ENCODE measurements at places on chromosomes 5 and 9.
A peak's percentile ranks its signal among the peaks of the same experiment; 100 is the strongest.

DNA sequence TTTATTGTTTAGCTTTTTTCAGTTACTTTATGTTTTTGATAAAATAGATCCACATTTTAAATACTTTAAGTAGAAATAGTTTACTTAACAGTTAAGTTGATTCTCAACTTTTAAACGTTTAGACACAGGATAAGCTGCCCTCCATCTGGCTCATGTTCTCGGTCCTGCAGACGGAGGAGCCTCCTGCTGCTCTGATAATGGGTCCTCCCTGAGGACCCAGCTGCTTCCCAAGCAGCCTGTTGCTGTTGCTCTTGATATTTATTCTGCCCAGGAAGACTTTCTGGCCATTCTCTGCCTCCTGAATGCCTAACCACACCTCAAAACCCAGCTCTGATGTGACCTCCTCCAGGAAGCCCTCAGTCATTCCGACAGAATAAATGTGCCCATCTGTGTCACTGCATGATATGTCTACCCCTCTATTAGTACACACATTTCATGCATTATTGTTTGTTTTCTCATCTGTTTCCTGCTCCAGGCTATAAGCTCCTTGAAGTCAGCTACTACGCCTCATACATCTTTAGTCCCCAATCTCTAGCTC lies 267.2 kb upstream of the MSX2 start:
- peak; percentile 51 for DNase-seq

DNA sequence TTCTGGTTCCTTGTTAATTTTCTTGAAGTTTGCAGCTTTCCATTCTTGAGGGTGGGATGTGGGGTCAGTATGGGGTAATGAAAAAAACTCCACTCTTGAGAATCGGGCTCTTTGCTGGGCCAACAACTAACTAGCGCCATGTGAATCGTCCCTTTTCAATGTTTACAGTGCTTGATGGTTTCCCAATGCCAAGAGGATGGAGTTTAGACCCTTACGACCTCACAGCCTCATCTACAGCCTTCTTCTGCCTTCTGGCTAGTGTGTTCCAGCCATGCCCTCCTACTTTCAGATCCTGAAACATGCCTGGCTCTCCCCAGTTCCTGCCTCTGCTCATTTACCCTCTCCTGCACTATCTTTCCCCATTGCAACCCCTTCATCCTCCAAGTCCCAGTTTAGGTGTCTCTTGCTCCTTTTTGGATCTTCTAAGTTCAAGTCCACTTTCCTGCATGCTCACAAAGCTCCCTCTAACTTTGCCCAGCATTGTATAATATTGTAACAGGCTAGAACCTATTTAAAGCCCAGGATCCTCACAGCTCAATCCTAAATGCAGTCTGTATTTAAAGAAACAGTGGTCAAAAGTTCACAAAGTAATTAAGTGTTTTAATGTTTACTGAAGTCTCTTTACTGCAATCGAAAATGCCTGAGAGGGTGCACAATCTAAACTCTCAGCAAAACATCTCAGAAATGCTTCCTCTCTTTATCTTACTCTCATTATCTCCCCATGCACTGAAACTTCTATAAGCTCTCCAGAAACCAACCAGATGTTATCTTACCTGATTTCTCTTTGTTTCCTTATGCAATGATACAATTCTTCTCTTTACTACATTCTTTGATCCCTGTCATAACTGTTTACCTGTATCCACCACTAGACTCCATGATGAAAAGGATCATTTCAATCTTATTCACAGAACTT lies 20.6 kb upstream of the CAST start:
- DNase-seq, result no peak

DNA sequence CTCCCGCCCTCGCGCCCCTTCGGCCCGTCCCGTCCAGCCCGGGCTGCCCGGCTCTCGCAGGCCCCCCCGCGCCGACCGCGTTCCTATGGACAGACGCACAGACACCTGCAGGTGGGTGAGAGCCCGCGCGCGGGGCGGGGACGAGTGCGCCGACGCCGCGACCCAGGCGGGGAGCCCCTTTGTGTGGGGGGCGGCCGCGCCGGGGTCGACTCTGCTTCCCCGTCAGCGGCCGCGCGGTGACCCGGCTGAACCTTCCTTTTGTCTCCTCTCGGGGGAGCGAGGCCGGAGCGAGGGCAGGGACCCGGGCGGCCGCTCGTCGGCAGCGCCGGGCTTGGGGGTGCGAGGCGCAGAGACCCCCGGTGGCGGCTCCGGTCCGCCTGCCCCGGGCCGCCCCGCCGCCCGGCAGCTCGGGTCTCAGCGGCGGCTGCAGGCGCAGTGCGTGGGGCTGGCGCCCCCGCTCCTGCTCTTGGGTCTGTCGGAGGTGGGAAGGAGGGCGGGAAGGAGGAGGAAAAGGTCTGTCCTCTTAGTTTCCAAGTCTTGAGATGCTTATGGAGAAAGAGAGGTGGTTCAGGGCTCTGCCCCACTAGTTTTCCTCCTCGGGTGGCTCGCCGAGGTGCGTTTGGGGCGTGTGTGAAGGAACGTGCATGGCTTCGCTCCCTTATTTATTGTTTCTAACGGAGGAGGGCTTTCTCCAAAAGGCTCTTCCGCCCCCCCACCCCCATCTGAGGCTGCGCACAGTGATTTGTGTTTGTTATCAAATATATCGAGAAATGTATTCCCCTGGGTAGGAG lies 576 bp downstream of the KIAA1958 start:
- peak; percentile 62 for DNase-seq

- no peak for DNase-seq
These were observed 2.1 kb downstream of the SPATA31E1 start for GRCh38 chr9:87884578-87885459.

- DNase-seq, result peak; percentile 25
These were observed 37.8 kb upstream of the ARRDC3 start for GRCh38 chr5:91420879-91421278.

GRCh38 chr5:171449426-171449825 lies 30.0 kb downstream of the FGF18 start:
- DNase-seq, result no peak

- peak; percentile 51 for DNase-seq
These were observed 172.1 kb downstream of the RASEF start for GRCh38 chr9:82890865-82891264.

Measured in mesendoderm (in vitro differentiated cells).